ENCODE measurements at places on chromosomes 6 and 20.

GRCh38 chr6:160764847-160765246 is 62.8 kb downstream of the PLG start:
- DNase-seq = no peak

DNA sequence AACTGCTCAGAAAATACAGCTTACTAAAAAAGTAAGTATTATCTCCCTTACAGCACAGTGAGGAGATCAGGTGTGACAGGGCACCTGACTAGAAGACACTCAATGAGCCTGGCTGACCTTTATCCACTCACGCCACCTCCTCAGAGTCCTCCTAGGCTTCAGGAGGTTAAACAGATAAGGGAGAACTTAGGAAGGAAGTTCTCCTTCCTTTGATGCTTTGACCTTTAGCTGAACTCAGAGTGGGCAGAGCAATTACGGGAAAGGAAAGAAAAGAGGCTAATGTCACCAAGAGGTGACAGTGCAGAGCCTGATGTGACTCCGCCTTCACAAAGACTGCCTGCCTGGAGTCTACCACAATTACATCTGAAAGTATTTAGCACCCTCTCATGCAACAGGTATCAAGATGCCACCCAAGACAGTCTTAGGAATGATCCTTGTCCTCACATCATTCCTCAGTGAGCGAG is 36.7 kb downstream of the MAN1A1 start:
- DNase-seq = peak; percentile 11

DNA sequence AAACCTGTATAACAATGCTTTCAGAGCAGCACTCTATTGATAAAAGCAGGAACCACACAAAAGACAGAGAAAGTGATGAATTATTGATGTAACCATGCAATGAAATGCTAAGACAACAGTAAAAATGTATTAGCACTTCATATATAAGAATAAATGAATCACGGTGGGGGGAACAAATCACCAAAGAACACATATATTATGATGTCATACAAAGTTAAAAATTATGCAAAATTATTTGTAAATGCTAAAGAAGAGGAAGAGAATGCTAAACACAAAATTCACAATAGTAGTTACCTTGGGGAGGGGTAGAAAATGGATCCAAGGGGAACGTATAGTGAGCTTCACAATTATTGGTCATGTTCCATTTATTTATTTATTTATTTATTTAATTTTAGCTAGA is 133.9 kb downstream of the KIF13A start:
- DNase-seq = no peak

- no peak for DNase-seq
Measured at GRCh38 chr6:165487950-165488349, 175.1 kb downstream of the PDE10A start.

- DNase-seq = no peak
Measured at GRCh38 chr6:33508935-33509926, 54.9 kb downstream of the ZBTB9 start.

DNA sequence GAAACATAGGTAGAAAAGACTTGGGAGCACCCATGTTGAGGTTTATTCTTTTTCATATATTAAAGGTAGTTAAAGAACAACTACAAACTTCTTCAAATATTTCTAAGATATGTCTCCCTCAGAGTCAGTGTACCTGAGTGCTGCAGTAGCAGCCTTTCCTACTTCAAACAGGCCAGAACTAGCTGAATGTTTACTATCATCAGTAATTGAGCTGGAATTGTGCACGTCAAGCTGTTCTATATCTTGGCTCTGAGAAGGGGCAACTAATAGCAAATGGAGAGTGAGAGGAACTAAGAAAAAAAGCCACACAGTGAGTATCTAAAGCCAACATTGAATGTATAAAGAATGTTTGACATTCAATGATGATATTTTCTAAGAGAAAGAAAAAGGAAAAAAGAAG is 21.7 kb downstream of the MTCL3 start:
- no peak for DNase-seq

DNA sequence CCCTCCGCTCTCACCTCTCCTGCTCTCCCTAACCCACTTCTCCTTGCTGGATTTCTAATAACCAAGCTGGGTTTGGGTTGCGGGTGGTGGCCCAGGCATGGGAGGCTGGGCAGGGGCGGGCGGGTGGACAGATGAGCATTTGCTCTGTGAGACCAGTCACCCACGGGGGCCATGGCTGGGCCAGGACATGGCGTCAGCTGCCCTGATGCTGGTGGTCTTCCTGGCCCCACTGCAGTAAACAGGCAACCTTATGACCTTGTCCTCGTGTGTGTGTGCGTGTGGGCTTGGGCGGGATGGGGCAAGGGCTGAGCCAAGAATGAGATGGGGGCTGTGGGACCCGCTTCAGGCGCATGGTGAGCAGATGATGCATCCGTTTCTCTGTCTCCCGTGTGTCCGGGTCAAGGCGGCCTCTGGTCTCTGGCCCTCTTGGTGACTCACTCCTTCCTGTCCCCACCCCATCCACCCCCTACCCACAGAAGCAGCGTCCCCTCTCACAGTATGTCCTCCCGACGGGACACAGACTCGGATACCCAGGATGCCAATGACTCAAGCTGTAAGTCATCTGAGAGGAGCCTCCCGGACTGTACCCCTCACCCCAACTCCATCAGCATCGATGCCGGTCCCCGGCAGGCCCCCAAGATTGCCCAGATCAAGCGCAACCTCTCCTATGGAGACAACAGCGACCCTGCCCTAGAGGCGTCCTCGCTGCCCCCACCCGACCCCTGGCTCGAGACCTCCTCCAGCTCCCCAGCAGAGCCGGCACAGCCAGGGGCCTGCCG is 41.4 kb upstream of the MYL9 start:
- DNase-seq = no peak

GRCh38 chr20:1786486-1786885 is 108.7 kb upstream of the SIRPA start:
- DNase-seq = no peak

DNA sequence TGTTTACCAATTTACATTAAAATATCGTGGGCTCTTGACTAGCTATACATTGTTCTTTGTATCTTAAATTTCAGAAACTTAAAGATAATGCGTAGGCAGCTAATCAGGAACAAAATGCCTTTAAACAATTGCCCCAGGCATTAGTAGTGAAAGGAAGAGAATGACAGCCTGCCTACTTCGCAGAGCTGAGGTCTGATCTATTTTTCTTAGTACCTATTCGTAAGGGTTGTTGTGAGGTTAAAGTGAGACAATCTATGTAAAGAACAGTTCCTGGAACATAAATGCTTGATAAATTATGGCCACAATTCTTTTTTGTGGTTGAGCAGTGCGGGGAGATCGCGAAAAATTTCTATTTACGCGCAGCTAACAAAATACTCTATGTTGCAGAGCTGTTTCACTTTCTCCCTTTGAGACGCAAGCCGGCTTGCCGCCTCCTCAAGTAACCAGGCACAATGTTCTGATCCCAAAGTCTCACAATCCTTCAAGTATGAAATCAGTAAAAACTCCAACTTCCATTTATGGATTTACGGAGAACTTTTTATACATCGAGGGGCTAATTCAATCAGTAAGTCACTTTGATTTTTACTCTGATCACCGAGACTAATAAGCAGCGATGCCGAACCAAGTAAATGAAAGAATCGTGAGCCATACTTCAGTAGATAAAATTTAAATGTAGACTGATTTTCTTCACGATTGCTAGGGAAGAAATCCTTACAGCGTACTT is 878 bp upstream of the PNRC1 start:
- no peak for DNase-seq

DNA sequence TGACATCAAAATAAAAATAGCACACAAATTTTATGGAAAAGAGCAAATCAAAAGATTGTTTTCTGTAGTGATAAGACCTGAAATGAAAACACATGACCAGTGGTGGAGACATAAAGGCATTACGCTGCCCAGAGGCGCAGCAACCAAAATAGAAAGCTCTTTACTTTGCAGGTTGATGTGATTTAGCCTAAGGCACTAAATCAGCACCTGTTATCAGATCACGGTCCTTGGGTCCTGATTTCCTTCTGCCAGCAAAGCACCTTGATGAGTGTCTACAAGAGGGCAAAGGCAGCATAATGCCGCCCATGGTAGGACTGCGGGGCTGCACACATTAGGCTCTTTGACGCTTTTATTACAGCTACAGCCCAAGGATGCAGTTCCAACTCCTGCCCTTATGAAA is 19.3 kb upstream of the RAMACL start:
- DNase-seq = no peak

DNA sequence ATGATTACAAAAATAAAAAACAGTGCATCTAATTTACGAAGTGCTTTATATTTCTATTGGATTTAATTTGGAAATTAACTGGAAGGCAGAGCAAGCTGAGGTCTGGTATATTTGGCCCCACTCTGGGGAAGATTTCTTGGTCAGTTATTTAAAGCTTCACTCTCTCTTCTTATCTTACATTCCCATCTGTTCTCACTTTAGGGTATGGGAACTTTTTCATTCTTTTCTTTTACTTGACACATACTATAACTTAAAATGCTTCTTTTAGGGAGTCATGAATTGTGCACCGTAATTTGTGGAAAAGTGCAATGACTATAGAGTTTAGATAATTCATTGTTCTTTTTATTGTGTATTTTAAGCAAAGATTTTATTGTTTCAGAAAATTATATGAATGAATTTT is 170.4 kb downstream of the BCKDHB start:
- no peak for DNase-seq

GRCh38 chr6:16503970-16504415 is 257.3 kb downstream of the ATXN1 start:
- no peak for DNase-seq

DNA sequence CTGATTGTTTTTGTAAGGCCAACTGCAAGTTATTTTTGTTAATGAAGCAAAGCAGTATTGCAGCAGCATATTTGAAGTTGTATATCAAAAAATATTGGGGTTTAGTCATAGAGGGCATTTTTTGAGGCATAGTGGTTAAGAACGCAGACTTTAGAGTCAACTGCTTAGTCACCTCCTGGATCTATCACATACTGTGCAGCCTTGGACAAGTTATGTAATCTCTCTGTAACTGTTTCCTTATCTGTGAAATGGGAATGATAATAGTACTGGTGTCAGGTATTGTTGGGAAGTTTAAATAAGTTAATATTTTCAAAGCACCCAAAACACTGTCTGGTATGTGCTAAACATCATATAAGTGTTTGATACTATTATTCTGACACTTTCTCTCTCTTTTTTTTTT is 27.2 kb upstream of the EFHC1 start:
- DNase-seq = no peak

DNA sequence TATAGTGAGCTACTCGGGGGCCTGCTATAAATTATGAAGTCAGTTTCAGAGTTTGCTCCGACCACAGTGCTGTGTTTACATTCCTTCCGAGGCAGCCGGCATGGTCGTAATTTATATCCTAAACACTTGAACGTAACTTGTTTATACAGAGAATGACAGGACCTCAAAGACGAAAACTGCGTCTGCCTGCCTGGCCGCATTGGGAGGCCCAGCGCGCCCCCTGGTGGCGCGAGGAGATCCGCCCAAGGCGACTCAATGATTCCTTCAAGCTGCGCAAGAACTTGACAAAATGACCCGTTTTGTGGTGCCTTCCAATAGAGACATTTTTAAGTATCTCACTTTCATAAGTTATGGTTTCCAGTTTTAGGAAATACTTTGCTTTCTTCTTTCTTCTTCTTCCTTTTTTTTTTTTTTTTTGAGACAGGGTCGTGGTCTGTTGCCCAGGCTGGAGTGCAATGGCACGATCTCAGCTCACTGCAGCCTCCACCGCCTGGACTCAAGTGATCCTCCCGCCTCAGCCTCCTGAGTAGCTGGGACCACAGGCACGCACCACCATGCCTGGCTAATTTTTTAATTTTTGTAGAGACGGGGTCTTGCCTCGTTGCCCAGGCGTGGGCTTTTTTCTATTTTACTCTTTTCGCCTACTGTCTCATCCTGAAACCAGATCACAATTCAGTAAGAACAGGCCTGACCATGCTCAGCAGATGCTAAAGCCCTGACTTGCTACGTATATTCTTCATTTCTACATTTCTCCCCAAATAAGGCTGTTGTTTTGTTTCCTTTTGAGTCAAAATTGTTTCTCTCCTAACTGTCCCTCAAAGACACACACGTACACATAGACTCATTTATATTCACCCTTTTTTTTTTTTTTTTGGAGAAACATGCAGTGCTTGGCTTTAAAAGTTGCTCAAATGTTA is 7.8 kb downstream of the FOXF2 start:
- DNase-seq = peak; percentile 61

GRCh38 chr6:154509421-154510143 is 903 bp downstream of the CNKSR3 start:
- peak; percentile 1 for DNase-seq

GRCh38 chr6:2853769-2854395 is 12.2 kb upstream of the SERPINB1 start:
- peak; percentile 82 for DNase-seq

DNA sequence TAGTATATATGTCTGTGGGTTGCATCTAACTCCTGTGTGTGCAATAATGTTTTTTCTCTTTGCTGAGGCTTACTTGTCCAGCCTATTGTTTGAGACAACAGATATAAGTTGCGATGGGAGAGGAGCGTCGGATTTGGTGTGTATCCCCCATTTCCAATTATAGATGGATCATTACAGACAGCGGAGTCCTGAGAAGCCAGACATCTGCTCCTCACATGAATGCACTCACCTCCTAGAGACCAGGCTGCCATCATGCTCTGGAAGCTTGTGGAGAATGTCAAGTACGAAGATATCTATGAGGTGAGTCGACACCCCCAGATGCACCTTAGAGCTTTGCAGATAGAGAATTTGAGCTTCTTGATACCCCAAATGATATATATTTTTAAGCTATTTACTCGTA is at the start of gene TFAP2B:
Gene TFAP2B (plus strand): TSS at position 199 of the 400 bp plus-strand sequence. CDS start 21 bp downstream, at position 220.
- DNase-seq = no peak

- DNase-seq = no peak
Measured at GRCh38 chr6:165049362-165049761, 260.0 kb downstream of the C6orf118 start.

DNA sequence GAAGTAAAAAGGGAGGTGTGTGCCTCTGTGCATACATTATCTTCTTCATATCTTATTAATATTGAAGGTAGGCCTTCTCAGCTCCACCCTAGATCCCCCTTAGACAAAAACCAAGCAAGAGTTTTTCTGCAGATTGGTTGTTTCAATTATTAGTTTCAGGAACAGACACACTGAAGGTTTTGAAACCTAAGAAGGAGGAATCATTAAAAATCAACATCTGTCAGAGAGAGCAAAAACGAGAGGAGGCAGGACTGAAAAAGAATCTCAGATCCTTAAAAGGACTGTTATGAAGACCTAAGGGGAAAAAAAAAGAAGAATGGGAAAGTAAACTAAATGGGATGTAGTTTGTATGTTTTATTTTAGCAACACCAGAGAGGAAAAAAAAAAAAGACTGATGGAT is 560.8 kb upstream of the JAG1 start:
- DNase-seq = no peak

DNA sequence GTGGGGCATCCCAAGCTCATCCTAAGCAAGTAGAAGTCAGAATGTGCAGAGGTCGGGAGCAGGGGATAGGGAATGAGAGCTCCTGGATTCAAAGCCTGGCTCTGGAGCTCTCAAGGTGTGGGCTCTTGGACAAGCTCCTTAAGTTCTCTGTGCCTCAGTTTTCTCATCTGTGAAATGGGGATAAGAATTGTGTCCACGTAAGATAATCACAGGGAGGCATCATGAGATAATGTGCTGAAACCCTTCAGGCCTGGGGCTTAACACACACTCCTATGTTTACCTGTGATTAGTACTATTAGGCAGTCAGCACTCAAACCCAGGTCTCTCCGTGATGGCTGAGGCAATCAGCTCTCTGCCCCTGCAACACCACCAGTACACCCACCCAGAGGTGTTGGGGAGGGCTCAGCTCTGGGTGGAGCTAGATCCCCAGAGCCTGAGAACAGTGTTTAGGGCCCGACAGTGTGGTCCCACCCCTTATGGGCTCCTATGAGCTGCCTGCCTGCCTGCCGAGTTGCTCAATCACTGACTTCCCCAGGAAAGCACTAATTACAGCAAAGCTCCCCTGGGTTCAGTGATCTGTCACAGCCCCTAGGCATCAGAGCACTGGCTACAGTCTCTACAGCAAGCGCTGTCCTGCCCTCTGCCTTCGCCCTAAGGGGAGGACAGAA is 6.3 kb upstream of the SIRPA start:
- no peak for DNase-seq
